ENCODE measurements at places on chromosomes 7 and 10.

DNA sequence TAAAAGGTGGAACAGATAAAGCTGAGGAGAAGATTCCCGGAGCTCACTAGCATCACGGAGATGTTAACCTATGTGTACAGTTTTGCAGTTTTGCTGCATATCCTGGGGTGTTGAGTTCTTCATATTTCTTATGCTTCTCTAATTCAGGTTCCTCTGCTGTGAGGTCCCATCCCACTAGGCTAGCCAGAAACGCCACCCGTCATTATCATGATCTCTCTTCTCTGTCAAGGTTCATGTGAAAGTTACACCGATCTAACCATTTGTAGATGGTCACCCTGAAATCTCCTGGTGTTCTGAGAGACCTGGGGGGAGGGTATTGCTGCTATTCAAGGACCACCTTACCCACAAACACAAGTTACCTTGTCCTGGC lies 136.3 kb downstream of the CCDC71L start:
- no peak for DNase-seq

DNA sequence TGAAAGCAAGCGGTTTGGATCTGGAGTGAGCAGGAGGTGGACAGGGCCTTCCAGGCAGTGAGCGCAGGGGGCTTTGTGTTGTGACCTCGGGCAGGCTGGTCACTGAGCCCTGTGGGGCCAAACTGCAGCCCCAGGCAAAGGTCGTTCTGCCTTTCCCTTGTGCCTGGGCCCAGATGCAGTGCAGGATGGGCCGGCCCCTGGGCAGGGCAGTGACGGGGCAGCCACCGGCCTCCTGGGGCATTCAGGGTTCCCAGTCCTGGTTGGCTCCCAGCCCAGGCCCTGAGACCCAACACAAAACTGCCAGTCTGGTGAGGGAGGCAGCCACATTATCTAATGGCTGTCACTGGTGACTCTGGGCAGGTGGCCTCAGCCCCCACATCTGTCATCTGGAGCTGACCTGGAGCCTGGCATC lies 7.1 kb downstream of the ARPC1B start:
- no peak for DNase-seq

DNA sequence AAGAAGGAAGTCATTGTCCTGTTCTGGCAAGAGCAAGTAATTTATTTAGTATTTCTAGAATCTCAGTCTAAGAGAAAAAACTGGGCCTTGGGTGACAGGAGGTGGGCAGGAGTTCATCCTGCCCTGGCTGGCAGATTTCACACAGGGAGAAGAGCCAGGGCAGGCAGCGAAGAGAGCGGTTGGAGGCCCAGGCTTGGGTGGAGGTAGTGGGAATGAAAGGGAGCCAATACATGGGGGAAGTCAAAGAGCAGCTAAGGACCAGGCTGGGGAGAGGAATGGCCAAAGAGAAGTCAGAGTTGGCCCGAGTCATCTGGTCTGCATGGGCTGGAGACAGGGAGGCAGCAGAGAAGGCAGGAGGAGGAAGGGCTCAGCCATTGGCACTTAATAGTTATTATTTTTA lies 51.4 kb downstream of the HECW1 start:
- no peak for DNase-seq

- DNase-seq, result no peak
Measured at GRCh38 chr10:60896810-60897209, 47.2 kb downstream of the RHOBTB1 start.

DNA sequence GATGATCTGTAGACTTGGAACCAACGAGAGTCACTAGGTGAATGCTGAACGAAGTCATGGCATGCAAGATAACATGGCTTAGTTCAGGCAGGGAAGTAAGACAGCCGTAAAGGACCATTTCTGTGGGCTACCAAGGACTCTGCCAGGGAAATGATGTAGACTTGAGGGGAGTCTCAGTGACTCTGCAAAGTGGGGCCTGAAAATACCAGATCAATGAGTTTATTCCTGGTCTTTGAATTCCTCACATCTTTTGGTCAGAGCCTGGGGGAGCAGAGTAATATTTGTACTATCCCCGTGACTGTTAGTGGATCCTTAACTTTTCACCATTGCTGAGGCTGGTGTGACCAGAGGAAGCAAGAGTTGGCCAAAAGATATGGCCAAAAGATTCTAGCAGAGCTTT lies 60.7 kb upstream of the INHBA start:
- no peak for DNase-seq

- DNase-seq, result no peak
Measured at GRCh38 chr7:120554960-120555571, 282.1 kb downstream of the KCND2 start.
